Stimulated activated CD8-positive, alpha-beta memory T cell treated with anti-CD3 and anti-CD28 coated beads, Interleukin-4, amount 100 ng/mL, for 24 hours (primary cell): ENCODE measurements at places on chromosomes 11 and 22.

DNA sequence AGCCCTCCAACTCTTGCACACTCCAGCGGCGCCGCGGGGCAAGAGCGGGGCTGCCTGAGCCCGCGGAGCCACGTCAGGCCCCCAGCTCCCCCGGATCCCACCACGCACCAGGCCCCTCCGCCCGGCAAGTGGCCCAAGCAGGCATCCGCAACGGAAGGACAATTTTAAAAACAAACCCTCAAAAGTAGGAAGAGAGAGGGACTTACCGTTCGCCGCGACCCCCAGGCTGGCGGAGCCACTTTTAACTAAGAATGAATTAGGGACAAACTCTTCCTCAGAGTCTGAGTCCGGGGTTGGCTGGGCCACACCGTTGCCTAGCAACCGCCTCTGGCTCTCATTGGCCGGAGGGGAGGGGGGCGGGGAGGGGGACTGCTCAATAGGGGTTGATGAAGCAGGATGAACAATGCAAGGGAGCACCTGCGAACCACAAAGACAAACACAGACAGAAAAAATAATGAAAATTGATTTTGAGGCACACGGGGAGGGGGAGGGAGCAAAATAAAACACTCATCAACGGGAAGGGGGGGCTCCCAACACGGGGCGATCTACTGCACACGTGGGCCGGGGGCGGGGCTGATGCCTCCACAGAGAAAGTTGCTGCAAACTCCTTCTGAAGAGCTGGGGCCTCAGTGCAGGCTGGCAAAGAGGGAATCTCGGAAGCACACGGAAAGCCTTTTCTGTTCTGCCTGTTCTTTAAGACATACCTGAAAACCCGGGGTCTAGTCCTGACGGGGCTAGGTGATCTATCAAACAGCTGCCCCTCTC, 387.5 kb upstream of the NARS2 start:
- DNase-seq = no peak

DNA sequence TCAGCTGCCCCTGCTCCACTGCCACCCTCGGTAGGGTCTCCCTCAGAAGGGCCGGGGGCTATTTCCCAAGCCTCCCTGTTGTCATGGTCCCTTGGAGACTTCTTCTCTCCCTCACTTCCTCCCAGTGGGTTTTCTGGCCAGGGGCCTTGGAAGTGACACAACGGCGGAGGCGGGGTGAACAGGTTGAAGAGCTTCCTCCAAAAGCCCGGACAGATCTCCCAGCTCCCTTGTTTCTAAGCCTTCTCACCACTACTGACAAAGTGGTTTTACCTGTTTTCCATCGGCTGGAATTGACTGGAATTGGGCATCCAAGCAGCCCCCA, 14.5 kb downstream of the MYH9 start:
- DNase-seq = no peak

- no peak for DNase-seq
Measured at GRCh38 chr11:112727341-112727841, 233.8 kb upstream of the NCAM1 start.

DNA sequence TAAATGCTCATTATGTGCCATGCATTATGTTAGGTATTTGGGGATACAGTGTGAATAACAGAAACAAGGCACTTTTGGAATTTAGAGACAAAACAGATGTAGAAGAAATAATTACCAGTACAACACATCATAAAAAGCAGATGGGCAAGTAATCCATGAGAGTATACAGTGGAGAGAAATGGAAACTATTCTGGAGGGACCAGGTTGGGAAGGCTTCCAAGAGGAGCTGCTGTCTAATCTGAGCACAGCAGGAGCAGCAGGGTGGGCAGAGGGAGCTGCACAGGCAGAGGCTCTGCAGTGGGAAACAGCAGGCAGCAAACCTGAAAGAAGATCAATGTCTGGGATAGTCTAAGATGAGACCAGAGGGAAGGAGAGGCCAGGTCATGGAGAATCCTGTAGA, 268.7 kb upstream of the CCDC90B start:
- no peak for DNase-seq

DNA sequence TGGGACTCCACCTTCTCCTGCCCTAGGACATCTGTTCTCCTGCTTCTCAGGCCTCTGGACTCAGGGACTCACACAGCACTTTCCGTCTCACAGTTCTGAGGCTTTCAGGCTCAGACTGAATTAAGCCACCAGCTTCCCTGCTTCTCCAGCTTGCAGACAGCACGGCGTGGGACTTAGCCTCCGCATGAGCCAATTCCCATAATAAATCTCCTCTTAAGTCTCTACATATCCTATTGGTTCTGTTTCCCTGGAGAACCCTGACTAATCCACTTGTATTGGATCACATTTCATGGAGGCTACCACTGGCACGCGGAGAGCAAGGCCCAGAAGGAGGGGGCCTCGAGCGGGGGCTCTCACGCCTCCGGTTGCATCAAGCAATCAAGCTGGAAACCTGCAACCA, 1313.6 kb downstream of the TBC1D22A start:
- DNase-seq = no peak

GRCh38 chr22:22348127-22348814, 103.7 kb downstream of the VPREB1 start:
- DNase-seq = no peak

- DNase-seq = no peak
Measured at GRCh38 chr11:2366733-2367132, 10.4 kb upstream of the CD81 start.

GRCh38 chr22:19291580-19292457, at the start of gene CLTCL1:
CLTCL1 (minus strand) TSS chr22:19291719; CDS start chr22:19291641, 78 bp downstream.
- peak; percentile 54 for DNase-seq
